ENCODE measurements at places on chromosomes 7 and 10.

GRCh38 chr10:71780719-71781118 lies 7.4 kb upstream of the VSIR start:
- no peak for DNase-seq

DNA sequence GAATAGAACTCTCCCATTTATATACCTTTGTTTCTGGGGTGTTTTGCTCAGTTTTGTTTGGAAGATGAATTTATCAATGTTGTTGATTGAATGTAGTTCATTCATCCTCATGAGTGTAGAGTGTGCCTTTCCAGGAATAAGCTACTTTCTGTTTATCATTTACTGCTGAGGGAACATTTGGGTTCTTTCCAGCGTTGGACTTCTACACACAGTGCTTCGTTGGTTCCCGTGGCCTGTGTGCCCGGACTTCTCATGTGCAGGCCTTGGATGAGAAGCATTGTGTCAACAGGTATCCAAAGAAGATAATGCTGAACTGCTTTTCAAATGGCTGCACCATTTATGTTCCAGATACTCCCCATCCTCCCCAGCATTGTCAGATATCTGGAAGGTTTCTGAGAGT lies 107.6 kb upstream of the TNS3 start:
- no peak for DNase-seq

DNA sequence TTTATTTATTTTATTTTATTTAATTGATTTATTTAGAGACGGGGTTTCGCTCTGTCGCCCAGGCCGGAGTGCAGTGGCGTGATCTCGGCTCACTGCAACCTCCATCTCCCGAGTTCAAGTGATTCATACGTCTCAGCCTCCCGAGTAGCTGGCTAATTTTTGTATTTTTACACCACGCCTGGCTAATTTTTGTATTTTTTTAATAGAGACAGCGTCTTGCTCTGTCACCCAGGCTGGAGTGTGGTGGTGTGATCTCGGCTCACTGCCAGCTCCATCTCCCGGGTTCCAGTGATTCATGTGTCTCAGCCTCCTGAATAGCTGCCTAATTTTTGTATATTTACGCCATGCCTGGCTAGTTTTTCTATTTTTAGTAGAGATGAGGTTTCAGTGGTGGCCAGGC lies 34.2 kb downstream of the AP5Z1 start:
- no peak for DNase-seq

- DNase-seq = no peak
Measured at GRCh38 chr7:107480932-107481331, 11.1 kb downstream of the GPR22 start.

DNA sequence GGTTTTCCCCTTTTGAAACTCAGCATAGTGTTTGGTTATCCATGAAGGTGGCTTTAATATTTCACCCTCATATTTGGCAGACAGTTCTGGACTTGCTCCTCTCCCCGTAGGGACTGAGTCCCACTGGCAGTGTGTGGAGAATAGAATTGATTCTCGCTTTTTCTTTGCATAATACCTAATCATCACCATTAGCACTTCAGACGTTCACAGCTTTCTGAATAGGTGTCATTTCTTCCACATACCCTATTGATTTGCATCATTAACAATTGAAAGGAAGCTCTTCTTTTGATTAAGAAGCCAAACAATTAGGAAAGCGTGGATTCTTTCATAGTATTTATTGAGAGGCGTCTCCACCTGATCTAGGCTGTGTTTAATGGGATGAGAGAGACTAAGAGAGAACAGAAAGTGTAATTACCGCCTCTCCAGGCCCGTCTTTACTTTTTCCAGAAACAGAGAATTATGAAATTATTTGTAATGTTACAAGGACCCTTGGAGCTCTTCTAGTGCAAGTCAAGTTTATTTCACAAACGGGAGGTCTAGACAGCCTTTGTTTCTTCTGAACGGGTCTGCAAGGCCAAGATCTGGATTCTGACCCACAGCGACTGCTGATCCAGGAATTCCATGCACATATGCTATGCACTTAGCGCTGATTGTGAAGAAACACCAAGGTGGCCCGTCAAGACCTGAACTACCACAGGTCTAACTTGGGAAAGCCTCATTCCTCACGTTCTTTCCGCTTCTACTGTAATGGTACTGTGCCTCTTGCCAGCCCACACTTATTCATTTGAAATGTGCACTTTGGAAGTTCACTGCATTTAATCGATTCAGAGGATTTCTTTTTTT lies 249.9 kb upstream of the C7orf33 start:
- DNase-seq = no peak

DNA sequence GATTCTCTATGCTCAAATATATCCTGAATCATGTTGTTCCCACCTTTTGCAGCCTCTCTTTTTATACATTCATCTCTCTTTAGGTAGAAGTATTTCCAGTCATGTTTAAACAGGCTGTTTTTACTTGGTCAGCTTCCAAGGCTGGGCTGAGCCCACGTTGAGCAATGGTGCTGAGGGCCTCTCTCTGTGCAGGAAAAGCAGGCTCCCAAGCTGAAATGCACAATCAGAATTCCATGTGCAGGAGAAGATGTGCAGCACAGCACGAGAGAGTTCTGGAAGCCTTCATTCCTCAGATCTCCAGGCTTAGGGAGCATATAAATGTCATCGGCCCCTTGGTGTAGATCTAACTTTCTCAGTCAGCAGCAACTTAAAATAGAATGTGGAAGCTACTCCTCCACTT lies 588.5 kb downstream of the TNS3 start:
- DNase-seq = no peak

DNA sequence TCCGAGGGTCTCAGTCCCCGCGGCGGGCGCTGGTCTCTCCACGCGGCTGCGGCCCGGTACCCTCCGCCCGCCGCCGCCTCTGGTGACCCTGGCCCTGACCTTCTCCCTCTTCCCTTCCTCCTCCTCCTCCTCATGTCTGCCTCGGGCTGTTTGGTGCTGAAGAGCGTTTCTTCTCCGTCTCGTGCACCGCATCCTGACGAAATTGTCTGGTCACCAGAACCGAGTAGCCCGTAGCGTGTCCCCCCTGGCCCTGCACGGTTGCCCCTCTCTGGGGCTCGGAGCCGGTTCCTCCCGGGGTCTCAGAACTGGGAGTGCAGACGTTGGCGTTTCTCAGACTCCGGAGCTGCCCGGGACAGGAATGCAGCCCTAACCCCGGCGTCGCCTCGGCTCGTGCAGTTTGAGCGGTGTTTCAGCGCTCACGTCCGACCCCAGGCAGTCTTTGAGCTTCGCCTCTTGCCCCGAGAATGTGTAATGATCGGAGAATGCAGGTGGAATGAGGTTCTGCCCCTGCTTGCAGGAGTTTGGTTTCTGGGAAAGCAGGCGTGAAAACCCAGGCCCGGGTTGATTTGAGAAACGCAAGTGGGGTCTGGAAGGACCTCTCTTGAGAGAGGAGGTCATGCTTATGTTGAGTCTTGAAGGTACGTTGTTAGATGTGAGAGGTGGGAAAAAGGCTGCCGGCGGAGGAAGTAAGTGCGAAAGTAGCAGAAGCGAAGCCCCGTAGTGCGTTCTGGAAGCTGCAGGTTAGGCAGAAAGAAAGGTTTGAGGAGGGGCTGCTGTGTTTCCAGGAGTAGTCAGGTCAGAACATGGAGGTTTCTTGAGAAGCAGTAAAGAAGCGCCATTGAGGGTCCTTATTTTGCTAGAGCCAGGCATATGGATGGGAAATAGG lies 743 bp downstream of the RBM17 start:
- DNase-seq = no peak

DNA sequence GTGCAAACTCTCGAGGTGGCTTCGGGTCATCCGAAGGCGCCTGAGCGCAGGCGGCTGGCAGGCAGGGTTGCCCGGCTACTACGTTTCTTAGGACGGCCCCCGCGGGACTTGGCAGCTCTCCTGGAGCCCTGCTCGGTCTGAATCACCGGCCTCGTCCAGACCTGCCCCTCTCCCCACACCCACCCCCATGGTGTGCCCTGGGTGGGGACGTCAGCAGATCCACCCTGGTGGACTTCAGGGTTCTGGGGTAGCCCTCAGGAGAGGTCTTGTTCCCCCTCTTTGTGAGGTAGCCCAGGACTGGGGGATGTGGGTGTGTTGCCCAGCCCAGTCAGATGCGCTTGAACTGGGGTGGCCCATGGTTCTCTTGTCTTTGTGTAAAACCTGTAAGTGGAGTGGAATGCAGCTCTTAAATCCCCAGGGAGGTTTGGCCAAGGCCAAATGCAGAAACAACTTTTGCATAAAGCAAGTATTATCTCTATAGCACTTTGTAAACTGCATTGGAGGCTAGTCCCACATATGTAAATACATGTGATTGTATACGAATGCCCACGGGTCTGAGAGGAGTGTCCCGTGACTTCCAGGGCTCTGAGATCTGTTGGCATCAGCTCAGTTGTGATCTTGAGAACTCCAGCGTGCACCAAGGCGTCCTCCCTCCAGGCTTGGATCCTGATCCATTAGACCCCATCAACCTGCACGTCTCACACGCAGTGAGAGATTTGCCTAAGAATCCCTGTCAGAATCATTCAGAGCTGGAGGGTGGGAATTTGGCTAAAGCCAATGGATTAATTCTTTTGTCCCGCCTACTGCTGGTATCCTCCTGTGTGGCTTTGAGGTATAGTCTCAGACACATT lies 1.8 kb downstream of the PFKFB3 start:
- DNase-seq = no peak

DNA sequence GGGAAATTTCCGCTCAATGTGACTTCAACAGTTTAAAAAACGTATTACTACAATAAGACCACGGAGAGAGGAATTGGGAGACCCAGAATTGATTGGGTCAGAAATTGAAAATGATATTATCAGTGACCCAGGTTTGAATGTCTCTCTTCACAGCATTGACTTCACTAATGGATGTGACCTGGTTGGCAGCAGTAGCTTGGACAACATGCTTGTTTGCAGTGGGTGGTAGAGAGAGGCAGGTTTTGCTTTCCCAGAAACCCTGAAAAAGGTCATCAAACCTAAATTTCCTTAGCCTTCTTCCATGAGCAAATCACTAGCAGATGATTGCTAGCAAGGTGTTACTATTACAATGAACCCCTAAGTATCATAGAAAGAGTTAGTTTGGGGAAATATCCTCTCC lies 89.7 kb upstream of the ANTXRL start:
- no peak for DNase-seq

- DNase-seq = no peak
Measured at GRCh38 chr7:104950754-104951153, 63.3 kb upstream of the KMT2E start.

DNA sequence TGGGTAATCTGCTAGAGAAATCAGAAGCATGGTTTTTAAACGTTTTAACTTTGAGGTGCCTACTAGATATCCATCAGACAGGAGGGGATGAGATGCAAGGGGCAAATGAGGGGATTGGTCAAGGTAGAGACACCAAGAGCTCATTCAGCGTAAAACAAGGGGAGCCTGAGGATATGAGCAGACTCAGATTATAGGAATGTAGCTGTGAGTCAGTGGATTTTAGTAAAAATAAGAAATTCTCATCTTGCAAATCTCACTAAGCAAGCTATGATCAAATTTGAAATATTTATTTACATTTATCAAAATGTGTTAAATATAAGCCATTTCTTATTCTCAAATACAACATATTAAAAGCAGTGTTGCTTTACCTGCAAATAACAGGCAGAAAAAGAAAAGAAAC lies 21.4 kb upstream of the TFEC start:
- no peak for DNase-seq

DNA sequence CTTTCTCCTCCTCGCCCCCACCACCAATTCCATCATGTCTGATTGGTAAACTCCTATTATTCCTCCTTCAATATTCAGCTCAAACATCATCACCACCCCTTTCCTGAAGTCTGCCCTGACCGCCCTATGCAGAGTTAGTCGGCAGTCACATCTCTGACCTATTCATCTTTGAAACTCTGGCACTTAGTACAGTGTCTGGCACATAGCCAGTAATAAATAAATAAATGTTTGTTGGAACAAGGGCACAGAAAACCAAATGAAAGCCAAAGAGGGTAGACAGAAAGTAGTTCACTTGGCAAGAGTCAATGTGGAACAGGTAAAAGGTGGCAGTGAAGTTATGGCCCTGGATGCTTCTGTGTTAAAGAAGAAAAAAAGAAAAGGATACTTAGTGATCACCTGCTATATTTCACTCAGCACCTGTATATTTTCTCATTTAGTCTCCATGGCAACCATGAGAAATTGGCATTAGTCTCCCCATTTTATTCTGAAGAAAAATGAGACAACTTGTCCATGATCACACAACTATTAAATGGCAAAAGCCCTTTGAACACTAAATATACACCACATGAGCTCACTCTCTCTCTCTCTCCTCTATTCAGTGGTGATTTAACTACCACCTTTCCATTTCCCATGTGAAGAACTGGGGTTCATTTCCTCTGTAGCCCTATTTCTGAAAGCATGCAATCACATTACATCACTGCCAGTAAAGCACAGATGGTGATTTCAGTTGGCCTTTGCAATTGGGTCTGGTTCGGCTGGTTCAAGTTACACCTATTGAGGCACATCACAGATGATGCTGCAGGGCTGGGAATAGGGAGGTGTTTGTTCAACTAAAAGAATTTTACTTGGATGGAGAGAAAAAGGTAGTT lies 25.3 kb downstream of the CHCHD3 start:
- DNase-seq = no peak

DNA sequence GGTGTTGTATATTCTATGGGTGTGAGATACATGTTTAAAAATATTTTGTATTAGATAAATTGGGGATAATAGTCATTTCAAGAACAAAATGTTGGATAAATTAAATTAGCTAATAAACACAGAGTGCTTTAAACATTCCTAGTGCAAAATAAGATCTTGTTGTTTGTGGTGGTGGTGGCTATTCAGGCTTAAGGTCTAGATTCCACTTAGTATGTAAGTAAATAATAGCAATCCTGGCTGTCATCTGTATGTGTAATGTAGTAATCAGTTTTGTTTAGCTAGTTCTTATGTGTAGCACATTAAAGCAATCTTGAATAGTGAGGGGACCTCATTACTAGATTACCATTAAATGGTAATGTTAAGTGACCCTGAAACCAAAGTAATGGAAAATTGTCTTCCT lies 48.7 kb downstream of the KAT6B start:
- no peak for DNase-seq

DNA sequence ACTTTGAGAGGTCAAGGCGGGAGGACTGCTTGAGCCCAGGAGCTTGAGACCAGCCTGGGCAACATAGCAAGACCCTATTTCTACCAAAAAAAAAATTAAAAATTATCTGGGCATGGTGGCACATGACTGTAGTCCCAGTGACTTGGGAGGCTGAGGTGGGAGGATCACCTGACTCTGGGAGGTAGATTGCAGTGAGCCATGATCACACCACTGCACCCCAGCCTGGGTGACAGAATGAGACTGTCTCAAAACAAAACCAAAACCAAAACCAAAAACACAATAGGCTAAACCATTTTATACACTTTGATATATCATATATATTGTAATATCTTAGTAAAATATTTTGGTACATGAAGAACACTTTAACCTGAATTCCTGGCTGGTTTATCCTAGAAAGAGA lies 101.6 kb downstream of the RAPGEF5 start:
- no peak for DNase-seq

Measured in NCI-H1694 (cell line).